ENCODE measurements at places on chromosomes 12 and 14.

DNA sequence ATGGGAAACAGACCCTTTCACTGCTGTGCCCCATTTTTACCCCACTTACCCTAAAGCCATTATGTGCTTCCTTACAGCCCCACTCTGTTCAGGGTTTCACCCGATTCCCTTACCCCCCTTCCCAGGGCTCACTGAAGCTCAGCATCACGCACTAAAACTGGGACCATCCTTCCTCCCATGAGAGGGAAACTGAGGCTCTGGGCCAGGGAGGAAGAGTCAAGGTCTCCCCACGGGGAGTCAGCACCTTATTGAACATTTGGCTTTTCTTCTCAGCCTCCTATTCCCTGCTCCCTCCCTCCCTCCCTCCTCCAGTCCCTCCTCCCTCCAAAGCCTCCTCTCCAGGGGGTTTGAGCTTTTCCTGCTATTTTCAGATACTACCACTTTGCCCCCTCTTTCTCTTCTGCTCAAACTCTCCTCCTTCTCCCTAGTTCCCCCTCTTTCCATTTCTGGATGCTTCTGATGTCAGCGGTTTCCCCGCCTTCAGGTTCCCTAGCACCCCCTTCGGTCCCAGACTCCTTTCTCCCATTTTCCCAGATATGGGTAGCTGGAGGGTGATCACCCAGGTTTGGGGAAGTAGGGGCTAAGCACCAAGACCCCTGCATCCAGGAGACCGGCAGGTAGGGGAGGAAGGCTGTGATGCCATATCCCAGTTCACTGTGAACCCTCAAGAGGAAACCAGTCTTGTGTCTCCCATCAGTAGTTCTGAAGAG lies 960 bp downstream of the GPR162 start:
- no peak for DNase-seq

DNA sequence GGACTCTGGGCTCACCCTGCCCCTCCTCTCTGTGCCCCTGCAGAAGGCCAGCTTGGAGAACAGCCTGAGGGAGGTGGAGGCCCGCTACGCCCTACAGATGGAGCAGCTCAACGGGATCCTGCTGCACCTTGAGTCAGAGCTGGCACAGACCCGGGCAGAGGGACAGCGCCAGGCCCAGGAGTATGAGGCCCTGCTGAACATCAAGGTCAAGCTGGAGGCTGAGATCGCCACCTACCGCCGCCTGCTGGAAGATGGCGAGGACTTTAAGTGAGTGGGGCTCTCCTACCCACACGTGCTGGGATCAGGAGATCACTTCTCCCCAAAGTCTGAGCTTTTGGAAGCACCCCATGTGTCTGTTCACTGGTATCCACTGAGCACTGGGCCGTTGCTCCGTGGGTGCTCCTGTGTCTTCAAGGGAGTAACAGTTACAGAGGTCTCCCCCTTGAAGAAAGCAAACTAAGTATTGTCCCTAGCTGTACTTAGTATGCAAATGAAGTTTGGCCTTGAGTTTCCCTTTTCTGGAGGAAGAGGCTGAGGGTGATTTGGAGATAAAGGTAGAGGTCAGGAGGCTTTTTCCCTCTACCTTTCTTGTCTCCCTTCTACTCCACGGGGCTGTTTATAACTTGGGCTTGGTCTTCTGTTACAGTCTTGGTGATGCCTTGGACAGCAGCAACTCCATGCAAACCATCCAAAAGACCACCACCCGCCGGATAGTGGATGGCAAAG lies 3.3 kb downstream of the KRT18 start:
- DNase-seq: peak; percentile 50

GRCh38 chr14:22220427-22220826 lies 368.6 kb downstream of the DAD1 start:
- DNase-seq: no peak

DNA sequence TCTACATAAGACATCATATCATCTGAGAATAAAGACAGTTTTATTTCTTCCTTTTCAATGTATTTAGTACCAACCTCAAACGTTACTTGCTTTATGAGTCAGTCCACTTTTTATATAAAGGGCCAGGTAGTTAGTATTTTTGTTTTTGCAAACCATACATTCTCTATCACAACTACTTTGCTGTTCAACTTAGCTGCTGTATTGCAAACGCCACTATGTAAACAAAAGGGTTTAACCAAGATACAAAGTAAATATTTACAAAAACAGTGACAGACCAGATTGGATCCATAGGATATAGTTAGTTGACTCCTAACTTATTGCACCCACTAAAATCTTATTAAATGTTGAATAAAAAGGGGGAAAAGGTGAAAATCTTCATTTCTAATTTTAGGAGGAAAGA lies 87.7 kb upstream of the FOXG1 start:
- DNase-seq: no peak

- DNase-seq: no peak
Measured at GRCh38 chr14:24310646-24311604, at the start of gene LTB4R. LTB4R (plus strand) TSS chr14:24311502; CDS start chr14:24315652, 4,150 bp downstream.

DNA sequence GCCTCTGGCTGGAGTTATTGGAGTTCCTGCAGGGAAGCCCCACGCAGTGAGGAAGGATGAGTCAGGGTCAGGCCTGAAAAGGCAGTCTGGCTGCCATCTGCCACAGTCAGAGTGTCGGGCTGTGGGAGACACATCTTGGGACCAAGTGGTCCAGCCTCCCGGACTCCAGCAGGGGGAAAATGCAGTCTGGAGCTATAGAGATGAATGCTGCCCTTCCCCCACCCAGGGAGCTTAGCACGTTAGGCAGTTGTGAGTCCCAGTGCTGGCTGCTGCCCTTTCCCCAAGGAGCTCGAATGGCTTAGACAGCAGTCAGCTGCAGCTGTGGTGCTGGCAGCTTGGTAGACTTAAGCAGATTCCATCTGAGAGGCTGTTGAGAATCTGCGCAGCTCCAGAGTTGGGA lies 8.2 kb upstream of the NTS start:
- DNase-seq: no peak

GRCh38 chr12:20369305-20370013 lies 1.1 kb downstream of the PDE3A start:
- DNase-seq: peak; percentile 58

DNA sequence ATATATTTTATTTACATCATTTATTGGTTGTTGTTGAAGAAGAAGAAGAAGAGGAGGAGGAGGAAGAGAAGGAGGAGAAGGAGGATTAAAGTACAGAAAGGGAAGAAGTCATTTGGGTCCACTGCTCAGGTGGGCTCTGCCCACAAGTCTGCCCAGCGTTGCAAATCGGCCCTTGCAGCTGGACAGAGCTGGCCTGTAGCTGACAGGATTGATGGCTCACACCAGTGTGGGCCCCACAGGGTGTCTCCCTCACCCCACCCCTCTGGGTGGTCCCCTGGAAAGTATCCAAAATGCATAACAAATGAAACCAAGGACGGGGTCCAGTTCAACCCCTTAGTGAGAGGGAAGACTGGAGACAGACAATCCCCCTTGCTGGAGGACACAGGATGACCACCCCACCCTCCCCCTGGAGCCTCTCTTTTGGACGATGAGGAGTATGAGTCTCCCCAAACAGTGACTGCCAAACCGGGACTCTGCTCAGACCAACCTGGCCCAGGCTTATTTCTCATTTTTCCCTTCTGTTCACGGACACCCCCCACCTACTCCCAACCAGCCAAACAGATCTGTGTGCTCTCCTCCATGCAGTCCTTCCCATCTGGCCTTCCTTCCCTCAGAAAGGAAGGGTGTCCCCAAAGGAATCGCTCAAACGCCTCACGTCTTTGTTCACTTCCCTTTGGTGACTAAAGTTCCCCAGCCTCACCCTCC lies 17.7 kb downstream of the DPF3 start:
- DNase-seq: no peak
